Stimulated activated CD4-positive, alpha-beta T cell treated with anti-CD3 and anti-CD28 coated beads, Interleukin-1b, Interleukin-23, amount 100 ng/mL, for 1 hour (primary cell): ENCODE measurements at places on chromosomes 6 and 20.

DNA sequence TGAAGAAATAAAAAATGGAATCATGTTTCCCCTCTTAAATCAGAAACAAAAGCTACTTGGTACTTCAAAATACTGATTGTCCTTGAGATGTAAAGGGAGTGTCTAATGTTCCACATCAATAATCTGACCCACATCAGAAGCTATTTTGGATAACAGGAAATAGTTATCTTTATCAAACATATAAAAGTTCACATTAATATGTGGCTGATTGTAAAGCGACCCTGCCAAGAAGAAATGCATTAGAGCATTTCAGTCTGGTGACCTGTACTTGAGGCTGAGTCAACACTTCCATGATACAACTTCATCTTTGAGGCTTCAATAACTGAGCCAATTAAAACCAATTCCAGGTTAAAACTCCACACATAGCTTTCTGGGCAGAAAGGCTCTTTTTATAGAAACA is 31.8 kb downstream of the SYNE1 start:
- DNase-seq: no peak

DNA sequence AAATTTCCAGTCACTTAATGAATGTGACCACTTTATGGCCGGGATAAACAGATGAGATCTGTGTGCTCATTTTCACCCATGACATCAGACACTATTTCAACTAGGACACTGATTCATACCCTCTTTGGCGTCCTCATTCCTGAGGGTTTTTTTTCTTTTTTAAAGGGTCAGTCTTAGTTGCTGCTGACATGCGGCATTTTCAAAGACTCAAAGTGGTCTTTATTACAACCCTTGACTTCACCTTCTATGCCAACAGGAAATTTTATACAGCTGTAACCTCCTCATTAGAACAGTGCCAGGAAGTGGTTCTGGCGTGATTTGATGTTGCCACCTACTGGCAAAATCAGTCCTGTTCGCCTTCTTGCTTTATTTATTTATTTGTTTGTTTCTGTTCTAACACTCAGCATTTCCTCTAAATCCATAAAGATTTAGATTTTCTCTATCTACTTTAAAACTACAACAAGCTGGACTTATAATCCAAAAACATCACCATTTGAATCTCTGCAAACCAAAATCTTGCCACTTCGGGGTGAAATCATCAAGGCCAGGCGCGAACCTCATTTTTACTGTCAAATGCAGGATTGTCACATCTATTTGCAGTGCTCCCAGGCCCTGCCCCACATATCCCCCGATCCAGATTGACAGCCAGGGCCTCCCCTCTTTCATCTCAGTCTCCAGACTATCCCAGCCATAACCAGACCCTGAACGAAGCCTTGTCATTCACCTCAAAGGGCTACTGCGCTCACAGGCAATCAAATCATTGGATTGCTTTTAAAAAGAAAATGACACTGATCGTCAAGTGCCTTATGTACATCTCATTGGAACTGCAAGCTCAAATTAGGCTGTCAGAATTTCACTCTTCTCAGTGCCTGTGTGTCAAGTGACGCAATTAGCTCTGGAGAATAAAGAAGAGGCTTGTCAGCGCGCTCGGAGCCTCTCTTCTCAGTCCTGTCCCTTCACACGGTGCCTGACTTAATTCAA is 77.5 kb downstream of the C6orf118 start:
- DNase-seq: no peak

DNA sequence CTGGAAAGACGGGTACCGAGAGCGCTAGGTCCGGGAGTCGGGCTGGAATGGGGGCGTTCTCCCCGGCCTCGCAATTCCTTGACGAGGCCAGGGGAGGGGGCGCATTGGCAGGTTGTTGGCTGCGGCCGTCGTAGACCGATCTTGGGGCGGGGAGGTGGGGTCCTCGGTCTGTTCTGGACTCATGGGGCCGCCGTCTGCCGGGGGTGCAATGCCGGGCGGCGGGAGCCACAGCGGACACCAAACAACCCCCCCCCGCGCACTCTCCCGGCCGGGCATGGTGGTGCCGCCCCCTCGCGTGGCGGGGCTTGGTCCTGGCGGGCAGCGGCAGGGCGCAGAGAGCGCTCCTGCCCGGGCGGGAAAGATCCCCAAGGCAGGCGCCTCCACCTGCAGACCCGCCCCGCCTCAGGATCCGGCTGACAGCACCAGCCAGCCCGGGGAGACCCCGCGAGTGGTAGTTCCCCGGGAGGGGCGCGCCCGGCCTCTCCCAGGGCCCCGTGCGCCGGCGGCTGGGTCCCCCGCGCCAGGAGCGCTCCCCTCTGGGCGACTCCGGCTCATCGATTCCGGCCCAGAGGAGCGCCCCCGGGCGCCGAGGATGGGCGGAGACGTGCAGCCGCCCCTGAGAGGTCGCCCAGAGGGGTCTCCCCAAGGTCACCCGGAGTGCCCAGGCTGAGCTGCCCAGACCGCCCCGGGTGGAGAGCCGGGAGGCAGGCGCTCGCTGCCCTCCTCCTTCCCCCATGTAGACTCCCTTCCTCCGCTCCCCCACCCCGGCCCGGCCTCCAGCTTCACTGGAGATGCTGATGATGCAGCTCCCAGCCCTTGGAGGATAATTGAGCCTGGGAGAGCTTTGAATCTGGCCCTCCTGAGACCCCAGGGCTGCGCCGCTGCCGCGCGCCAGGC is 709 bp downstream of the PPP1R16B start:
- DNase-seq: no peak

- DNase-seq: no peak
These were observed 26.8 kb upstream of the FAM184A start for GRCh38 chr6:119105282-119105681.

DNA sequence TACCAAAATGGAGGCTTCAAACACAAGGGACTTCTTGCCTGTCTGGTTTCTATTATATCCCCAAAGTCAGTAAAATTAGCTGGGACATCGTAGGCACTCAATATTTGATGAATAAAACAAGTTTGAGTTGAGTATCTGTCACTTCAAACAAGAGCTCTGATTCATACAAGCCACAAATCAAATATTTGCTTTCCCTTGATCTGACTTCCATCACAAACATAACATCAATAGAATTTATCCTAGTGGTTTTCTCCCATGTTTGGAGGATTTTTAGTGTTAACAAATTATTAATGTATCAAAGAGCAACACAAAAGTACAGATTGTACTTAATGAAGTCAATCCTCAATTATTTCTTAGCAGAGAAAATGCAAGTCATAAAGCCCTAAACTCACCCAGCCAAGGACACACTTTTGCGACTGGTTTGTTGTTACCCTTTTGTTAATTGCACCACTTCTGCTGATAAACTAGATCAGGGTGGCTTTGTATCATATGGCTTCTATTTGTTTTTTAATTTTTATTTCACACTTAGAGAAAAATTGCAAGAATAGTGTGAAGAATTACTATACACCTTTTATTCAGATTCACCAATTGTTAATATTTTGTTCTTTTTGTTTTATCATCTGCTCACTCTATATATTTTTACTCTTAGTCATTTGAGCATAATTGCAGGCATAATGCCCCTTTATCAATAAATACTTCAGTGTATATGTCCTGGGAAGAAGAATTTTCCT is 117.4 kb upstream of the PRDM1 start:
- DNase-seq: no peak

DNA sequence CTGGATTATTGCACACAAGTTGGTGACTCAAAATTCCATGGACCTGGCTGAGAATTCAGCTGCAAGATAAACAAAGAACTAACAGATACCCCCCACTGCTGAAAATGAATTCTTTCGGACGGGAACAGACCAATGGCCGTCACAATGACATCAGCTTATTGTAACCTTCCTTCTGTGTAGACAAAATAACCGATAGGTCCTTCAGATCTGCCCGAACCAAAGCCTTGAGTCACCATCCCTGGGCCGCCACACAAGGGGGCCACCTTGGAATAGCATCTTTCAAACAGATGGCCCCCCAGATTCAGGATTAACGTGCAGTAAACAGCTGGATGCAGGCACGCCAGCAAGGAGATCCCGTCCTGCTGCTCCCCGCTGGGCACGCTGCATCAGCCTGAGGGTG is 214.0 kb upstream of the EXOC2 start:
- no peak for DNase-seq

DNA sequence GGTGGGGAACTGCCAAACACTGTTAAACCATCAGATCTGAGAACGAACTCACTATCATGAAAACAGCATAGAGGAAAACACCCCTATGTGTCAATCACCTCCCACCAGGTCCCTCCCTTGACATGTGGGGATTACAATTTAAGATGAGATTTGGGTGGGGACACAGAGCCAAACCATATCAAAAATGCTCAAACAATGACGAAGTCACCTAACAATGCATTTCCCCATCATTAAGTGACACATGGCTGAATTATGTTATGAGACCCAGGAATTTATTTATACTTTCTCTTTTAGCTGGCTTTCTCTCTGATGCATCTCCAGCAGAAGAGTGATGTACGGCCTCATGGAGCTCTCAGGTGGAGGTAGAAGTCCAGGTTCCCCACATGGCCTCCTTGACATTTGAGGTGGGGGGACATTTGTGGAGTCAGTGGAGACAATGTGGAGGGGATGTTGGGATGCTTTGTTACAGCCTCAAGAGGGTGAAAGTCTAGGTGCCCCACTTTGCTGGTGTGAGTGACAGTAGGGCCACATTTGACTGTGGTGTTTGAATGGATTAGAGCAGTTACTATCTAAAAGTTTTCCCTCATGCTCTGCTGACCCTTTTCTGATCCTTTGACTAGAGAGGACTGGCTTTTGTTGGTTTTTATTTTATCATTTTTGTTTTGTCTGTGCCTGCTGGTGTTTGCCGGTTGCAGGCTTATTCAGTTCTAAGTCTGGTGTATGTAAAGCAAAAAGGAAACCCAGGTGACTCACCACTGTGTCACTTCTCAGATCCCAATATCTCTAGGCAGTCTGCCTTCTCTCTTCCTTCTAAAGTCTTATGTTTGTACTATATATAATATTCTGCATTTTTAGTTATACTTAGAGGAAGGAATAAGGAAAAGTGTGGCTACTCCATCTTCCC is 18.5 kb upstream of the DCBLD1 start:
- no peak for DNase-seq

DNA sequence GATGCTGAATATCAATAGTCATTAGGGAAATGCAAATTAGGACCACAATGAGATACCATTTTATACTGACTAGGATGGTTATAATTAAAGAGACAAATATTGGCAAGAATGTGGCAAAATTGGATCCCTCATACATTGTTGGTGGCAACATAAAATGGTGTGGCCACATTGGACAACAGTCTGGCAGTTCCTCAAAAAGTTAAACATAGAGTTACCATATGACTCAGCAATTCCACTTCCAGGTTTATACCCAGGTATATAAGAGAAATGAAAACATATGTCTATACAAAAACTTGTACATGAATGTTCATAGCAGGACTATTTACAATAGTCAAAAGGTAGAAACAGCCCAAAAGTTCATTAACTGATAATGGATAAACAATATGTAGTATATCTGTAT is 2.0 kb upstream of the CRIP3 start:
- DNase-seq: no peak

GRCh38 chr6:2485116-2485515 is 239.7 kb upstream of the GMDS start:
- no peak for DNase-seq

GRCh38 chr6:168132531-168133167 is 53.6 kb upstream of the FRMD1 start:
- DNase-seq: no peak

GRCh38 chr6:136309729-136310311 is 20.2 kb upstream of the BCLAF1 start:
- DNase-seq: no peak

DNA sequence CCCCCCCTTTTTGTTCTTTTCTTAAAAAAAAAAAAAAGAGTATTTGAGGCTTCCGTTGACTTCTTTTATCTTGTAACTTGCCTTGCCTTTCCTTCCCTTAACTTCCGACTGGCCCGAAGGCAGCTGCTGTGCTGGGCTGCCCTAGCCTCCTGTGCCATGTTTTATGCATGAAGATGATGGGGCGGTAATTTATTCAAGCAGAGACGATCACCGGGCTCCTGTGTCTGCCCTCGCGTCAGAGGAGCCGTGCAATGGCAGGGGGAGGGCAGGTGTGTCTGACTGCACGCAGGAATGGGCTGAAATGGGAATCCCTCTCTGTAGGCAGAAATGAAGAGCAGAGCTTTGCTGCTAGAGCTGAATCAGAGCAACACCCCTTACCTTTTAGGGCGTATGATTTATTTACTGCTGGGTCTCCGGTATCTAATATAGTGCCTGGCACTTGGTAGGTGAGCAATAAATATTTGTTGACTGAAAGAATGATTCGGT is 106.3 kb upstream of the RIPOR2 start:
- DNase-seq: no peak

- no peak for DNase-seq
These were observed 111.8 kb downstream of the FOXA2 start for GRCh38 chr20:22472447-22473100.

DNA sequence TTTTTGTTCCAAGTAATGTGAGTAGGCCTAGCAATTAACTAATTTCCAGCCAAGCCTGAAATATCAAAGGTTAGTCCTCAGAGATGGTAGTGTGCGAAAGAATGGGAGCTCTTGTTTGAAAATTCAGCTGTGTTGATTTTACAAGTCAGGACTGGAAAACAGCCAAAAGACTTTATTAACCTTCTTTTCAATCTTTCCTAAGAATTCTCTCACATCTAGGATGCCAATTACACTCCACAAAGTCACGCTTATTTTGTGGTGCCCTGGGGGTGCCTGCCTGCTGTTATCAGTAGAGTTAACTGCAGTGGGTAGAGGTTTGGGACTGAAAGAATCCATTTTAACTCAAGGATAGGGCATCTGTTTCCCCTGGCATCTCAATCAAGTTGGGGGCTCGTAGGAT is 30.7 kb upstream of the MAP3K4 start:
- no peak for DNase-seq

GRCh38 chr6:33856655-33857054 is 52.9 kb upstream of the MLN start:
- peak; percentile 20 for DNase-seq

GRCh38 chr20:46151936-46152335 is 33.8 kb downstream of the CD40 start:
- no peak for DNase-seq

GRCh38 chr20:60211618-60212463 is 253.6 kb downstream of the CDH26 start:
- DNase-seq: no peak

GRCh38 chr6:123524781-123525180 is 112.0 kb downstream of the TRDN start:
- no peak for DNase-seq

- no peak for DNase-seq
These were observed 192.4 kb downstream of the CD83 start for GRCh38 chr6:14309951-14310445.

GRCh38 chr6:10402648-10403311 is 12.1 kb downstream of the TFAP2A start:
- no peak for DNase-seq
